Activated CD8-positive, alpha-beta memory T cell treated with anti-CD3 and anti-CD28 coated beads for 1 hour (primary cell): ENCODE measurements at places on chromosomes 1 and 21.

DNA sequence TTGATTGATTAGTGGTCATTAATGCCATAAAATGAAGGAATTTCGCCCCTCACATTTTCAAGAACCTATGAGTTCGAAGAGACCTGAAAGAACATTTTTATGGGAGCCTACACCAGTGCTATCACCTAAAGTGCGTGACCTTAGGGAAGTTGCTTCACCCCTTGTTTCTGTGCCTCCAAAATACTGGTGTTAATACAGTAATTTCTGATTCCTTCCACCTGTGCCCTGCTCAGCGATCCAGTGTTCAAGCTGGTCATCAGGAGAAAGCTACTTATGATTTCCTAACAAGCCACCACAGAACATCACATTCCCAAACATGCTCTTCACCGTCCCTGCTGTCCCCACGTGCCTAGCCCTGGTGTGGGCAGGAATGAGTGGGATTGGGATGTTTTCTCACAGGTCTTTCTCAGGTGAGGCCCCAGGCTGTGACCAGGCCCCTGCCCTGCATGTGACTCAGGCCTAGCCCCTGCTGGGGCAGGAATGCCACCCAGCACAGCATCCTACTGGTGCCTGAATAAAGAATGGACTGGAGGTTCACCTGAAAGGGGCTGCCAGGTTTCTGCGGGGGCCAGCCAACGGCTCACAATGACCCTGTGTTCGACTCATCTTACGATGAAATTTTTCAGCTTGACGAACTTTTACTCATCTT lies 60.3 kb downstream of the CD247 start:
- no peak for DNase-seq

GRCh38 chr21:37869661-37870060 lies 46.6 kb downstream of the KCNJ6 start:
- no peak for DNase-seq

DNA sequence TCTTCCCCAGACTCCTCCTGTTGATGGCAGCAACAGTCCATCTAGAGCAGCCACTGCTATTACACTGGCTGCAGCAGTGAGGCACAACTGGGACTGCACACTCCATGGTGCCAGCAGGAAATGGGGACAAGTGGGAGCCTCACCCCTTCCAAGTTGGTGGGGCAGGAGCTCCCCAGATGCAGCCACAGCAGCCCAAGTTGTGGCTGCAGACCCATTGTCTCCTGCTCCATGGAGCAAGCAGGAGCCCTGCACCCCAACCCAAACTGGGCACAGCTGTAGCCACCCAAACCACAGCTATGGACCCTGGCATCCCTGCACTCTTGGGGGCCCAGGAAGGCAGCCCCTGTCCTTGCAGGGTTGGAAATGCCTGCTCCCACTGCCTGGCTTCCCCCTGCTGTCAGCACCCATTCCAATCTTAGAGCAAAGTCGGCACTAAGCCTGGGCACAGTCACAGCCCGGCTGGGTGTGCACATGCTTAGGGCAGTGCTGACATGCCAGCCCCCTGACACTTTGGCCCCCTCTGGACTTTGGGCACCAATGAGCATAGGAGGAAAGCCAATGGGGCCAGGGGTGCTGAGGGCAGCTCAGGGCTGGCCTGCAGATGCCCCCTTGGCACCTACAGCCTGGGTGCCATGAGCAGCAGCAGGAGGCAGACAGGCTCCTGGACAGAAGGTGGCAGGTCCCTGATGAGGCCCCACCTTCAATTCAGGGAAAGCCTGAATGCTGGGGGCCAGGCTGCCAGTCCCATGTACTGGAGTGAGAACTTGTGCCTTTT lies 44.0 kb downstream of the MATN1 start:
- no peak for DNase-seq

GRCh38 chr1:229526695-229527094 lies 18.6 kb upstream of the NUP133 start:
- no peak for DNase-seq

- DNase-seq: no peak
These were observed 5.5 kb downstream of the ETV3 start for GRCh38 chr1:157132616-157133167.
